NCI-H2029 treated with DMSO at 0.1 percent for 48 hours (cell line): ENCODE measurements at places on chromosomes 5 and 9.

GRCh38 chr5:146726020-146726419 is 152.5 kb downstream of the PPP2R2B start:
- no peak for DNase-seq

DNA sequence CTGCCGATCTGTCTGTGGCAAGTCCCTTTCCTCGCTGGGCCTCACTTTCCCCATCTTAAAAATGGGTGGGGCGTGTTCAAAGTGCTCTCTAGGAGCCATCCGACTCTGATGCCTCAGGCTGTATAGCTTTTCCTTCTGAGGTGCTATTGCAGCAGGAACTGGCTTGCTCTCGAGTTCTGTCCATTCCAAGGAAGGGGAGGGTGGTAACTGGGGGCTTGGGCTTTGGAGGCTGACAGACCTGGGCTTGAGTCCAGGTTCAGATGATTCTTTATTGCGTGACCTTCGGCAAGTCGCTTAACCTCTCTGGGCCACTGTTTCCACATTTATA is 139.5 kb downstream of the RGS3 start:
- DNase-seq: no peak

DNA sequence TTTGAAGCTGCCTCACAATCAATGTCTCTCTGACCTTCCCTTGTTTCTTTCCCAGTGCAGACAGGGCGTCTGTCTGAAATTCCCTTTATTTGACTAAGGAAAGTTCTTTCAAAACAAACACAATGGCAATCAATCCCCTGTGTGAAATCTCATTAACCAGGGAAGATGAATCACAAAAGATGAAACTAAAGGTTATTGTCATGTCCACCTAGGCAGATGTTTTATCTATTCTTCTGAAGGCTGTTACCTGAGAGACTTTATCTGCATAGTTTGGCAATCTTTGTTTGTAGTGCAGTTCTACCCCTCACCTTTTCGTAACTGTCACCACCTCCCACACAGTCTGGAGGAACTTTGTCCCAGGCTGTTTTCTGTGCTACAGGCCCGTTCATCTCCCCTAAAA is 217.5 kb upstream of the RIOK2 start:
- no peak for DNase-seq

GRCh38 chr9:124213396-124213795 is 44.4 kb upstream of the NEK6 start:
- DNase-seq: no peak

- no peak for DNase-seq
These were observed 61.5 kb downstream of the TMEM167A start for GRCh38 chr5:83015676-83016075.

GRCh38 chr9:38292480-38292879 is 100.0 kb upstream of the ALDH1B1 start:
- no peak for DNase-seq

DNA sequence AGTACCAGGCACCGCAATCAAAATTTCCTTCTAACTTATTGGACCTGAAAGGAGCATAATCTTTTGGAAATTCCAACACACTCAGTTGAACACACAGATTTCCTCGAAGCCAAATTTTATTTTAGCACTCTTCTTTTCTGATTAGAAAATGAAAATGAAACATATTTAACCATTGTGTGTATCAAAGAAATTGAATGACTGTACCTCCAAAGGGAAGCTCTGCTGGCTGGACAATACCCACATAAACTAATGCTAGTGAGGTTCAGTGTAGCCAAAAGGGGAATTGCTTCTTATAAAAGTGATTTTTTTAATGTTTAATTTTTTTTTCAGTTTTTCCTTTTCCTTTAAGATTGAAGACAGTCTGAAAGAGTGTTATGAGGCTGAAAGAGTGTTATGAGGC is 239.6 kb upstream of the NREP start:
- no peak for DNase-seq

GRCh38 chr9:79858508-79858907 is 286.7 kb downstream of the TLE4 start:
- DNase-seq: peak; percentile 35

GRCh38 chr5:6583049-6583880 is 49.6 kb downstream of the NSUN2 start:
- no peak for DNase-seq
